Fibroblast of skin of abdomen (primary cell): ENCODE measurements at places on chromosomes 16 and 17.

GRCh38 chr17:15981646-15982580, 17.6 kb downstream of the ZSWIM7 start:
- peak; percentile 53 for DNase-seq

GRCh38 chr17:2146132-2146871, 91.4 kb downstream of the HIC1 start:
- DNase-seq: no peak

DNA sequence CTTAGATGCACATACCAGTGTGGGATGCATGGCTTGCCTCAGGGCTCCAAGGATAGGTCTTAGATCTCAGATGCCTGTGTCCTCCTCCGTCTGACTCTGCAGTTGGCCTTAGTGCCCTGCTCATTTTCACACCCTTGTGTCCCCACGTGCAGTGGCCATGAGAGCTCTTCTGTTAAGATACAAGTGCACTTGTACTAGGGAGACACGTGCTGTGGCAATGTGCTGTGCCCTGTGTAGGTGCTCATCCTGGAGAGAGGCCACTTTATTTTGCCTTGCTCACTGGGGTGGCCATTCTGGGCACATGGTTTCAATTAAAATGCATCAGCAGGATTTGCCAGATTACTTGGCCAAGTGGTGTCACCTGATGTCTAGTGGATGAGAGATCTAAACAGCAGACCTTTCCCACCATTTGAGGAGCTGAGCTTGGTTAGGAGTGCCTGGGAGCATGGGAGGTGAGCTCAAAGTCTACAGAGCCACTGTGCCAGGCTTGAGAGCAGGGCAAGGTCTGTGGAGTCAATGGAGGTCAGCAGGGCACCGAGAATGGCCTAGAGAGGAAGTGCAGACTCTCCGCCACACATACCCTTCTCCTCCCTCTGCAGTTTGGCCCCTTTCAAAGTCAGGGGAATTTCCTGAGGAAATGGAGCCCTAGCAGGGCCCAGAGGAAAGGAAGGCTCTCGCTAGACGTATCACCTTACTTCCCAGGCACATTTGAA, 25.2 kb upstream of the SMPD3 start:
- no peak for DNase-seq

GRCh38 chr17:17269926-17270773, 10.9 kb downstream of the COPS3 start:
- no peak for DNase-seq

GRCh38 chr16:69273009-69273408, 38.1 kb upstream of the VPS4A start:
- DNase-seq: peak; percentile 65

DNA sequence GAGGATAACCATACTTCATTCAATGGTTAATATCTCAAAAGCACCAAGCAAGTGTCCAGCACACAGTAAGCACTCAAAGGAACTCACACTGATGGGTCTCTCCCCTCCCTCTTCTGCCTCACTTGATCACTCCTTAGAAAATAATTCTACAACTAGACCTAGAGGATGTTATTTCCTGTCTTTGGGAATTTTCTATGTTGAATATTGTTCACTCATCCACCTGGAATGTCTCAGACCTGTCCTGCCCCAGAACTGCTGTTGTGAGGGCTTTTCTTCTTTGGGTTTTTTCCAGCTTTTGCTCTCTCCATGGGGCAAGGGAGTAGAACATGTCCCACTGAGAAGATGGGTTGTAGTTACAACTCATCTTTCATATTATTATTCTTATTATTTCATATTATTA, 25.3 kb downstream of the NXPH3 start:
- no peak for DNase-seq

DNA sequence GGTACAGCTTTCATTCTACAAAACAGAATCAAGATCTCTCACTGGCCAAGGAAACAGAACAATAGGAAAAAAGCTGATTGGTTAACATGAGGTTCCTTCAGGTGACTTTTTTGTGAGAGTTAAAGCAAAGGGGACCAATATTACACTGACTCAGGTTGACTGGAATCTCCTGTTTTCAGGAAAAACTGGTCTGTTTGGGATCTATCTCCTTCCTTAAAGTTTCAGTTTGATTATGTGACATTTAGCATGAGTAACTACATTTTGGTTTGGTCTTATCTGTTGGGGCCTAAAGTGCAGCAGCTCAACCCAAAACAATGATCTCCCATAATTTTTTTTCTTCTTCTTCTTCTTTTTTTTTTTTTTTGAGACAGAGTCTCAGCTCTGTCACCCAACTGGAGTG, 9.7 kb downstream of the NUPR1 start:
- DNase-seq: no peak

DNA sequence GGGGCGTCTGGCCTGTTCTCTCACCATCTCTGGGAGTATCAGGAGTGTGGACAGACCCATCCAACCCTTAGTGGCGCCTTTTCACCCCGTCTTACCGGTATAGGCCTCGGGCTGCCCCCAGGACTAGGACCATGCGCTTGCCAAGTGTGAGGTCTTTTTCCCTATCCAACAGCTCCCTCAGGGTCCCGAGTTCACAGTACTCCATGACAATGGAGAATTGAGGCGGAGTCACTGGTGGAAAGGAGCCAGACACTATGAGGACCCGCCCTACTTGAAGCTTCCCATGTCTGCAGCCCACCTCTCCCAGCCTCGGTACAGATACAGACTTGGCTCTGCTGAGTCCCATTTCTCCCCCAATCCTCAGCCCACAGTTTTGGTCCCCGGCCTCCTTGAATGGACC, 15.9 kb upstream of the RFWD3 start:
- no peak for DNase-seq

- peak; percentile 76 for DNase-seq
Observed at GRCh38 chr16:21158208-21159110, at the start of gene LDAF1. Gene LDAF1, plus strand, starts transcription at chr16:21158674. Its CDS starts 2,509 bp downstream, at chr16:21161183.

DNA sequence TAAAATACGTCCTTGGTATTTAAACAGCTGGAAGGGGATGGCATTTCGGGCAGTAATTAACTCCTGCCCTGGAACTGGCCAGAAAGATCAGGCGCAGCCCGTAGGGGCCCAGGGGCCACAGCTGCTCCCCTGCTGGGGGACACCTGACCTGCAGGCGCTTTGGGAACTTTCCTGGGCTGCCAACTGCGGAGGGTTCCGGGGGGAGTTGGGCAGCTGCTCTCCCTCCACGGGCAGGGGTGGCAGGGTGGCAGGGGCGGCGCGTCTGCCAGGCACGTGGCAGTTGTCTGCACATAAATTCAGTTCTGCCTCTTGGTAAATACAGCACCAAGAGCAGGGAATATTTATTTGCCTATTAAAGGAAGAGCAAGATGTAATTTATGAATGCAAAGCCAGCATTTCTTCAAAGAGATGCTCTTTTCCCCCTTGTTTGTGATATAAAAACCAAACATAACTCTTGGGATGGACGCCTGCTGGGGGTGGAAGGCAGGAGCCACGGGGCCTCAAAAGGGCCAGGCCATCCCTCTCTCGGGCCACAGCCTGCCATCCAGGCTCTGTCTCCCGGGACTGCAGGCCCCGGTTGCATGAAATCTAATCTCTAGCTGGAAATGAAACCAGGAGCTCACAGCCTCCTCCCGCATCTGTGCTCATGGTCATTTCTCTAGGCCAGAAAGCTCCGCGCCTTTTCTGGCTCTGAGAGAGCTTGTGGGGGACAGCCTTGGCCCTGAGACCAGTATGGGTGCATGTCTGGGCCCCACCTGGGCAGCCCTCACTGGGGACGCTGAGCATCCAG, 29.9 kb upstream of the CHMP6 start:
- no peak for DNase-seq

DNA sequence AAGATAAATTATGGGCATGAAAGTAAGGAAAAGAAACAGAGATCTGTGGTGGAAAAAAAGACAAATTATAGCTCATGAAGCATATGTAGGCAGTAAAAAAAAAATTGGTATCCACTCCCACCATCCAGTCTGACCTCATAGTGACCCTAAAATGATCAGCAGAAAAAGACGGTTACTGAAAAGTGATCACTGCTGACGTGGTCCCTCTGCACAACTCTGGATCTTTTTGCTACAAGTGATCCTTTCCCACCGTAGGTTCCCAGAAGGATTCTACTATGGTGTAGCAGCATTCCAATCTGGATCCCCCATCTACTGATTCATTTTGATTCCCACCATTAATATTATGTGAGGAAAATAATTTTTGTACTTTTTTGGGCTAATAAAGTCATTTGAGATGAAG, 10.9 kb upstream of the CHST6 start:
- no peak for DNase-seq

DNA sequence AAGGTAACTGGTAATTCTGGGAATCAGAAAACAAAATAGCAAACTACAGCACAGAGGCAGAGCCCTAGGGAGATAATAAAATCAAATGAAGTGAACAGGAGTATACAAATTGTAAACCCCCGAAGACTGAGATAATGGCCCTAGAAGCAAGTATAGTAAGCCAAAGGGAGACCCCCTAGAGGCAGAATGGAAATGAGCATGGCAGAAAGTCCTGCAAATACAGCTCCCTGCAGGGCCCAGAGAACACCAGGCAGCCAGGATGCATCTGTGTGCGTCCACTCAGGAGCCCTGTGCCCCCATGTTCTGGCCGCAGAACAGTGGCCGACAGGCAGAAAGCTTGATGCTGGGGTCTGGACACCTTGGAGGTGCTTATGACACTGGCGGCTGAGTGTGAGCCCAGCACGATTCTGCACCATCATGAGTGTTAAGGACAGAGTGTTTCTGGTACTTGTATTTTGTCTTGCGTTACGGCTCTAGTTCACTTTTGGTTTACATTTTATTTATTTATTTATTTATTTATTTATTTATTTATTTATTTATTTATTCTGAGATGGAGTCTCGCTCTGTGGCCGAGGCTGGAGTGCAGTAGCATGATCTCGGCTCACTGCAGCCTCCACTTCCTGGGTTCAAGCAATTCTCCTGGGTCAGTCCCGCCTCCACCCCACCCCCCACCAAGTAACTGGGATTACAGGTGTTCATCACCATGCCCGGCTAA, 48.7 kb downstream of the RGS9 start:
- no peak for DNase-seq

DNA sequence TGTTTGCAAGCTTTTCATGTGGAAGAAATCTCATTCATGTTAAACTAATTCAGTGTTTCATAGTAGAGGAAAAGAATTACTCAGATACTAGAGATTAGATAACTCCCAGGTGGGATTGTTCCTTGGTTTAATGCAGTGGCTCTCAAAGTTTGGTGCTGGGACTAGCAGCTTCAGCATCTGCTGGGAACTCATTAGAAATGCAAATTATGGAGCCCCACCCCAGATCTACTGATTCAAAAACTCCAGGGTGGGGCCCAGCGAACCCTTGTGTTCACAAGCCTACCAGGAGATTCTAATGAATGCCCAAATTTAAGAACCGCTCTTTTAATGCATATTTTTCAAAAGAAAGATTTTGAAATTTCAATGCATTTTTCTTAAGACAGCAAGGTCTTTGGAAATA, 253.4 kb upstream of the CNTNAP4 start:
- DNase-seq: no peak

DNA sequence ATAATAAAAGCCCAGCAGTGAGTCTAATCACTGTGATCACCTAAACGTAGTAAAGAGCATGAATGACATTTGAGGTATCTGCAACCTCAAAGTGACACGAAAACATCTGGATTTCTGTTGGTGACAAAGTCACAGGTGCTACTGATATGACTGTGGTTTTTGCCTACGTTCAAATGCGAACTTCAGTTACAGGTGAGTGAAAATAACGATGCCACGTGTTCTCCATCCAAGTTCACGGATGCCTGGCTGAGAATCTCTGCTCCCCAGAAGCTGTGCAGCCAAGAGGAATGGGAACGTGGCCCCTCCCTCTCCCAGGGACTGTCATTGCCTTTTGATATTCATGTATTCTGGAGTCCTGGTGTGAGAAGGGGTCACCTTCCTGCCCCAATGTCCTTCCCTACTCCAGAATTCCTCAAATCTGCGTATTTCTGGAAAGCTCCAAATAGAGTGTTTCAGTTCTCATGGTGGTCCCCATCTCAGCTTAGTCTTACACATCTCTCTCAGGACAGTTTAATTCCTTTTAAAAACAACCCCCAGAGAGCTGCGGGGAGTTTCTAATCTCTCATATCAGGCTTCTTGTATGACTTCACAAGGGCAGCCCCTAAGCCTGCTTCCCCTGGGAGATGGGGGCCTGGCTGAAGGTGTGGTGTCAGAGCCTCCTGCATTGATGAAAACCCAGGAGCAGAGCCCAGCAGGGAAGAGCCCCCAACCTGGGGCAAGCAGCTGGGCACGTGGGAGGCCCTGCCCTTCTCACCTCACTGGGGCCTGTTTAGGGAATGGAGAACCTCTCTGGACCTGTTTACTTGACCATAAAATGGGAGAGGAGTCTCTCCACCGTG, 25.8 kb downstream of the PIK3R5 start:
- DNase-seq: no peak

DNA sequence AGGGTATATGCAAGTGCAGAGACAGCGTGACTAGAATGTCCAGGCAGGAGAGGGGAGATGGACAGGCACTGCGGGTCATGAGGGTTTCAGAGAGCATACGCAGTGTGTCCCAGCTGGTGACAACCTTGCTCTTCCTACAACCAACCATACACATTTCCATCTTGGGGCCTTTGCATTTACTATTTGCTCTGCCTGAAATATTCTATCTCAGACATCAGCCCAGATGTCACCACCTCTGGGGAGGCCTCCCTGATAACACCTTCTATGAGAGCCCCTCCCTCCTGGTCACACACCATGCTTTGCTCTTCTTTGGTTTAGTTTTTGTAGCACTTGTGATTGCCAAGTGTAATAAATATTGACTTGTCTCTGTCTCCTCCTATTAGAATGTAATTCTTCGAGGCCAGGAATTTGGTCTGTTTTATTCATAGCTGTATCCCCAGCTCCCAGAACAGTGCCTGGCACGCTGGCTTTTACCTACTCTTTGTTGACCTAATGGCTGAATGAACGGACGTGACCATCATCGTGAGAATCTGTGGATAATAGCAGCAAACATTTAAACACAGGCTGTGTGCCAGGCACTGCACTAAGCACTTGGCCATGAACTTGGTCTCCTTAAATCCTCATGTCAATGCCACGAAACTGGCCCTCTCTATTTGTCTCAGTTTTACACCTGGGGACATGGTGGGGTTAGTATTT, 51.9 kb downstream of the PLCG2 start:
- no peak for DNase-seq

DNA sequence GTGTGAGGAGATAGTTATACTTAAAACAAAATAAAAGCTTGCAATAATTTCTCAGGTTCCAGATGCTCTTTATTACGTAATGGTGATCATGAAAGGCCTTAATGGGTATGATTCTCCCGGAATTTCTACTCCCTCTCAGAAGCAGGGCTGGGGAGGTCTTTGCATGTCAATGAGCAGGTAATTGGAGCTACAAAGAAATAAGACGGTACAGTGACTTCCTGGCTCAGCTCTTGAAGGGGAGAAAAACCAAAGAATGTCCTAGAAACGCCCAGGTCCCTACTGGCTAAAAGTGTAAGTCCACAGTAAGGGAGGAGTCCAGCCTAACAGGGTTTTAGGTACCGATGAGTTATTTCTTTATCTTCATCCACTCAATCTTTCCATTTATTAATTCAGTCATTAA, 390.9 kb downstream of the TMEM114 start:
- no peak for DNase-seq

DNA sequence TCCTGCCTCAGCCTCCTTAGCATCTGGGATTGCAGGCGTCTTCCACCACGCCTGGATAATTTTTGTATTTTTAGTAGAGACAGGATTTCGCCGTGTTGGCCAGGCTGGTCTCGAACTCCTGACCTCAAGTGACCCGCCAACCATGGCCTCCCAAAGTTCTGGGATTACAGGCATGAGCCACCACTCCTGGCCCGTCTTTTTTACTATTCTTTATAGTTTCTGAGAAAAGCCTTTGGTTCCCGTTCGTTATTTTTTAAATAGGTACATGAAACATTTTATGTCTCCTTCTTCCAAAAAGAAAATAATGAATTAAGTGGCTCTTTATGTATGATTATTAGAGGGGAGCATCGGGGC, 570 bp upstream of the BCO1 start:
- no peak for DNase-seq

GRCh38 chr16:78331731-78332130, 232.3 kb downstream of the WWOX start:
- DNase-seq: no peak
